Progenitor cell of endocrine pancreas (in vitro differentiated cells): ENCODE measurements at places on chromosomes 5 and 9. TPM values are rescaled to one million over a fixed set of nuclear protein-coding genes. Genes with fewer than 3 reads are reported as not detected.

Gene BAAT
- 0.36 TPM in 1 of 2 replicates, not detected in the other for total RNA-seq

GRCh38 chr5:61289241-61289640, 42.8 kb upstream of the ZSWIM6 start:
- H3K36me3 ChIP-seq, result no peaks in the 10 kb centered on the region
- no peak overlapping the region for H3K4me3 ChIP-seq
- H3K27ac ChIP-seq, result no peak overlapping the region
- peaks cover 29% of the 10 kb centered on the region for H3K4me1 ChIP-seq

DNA sequence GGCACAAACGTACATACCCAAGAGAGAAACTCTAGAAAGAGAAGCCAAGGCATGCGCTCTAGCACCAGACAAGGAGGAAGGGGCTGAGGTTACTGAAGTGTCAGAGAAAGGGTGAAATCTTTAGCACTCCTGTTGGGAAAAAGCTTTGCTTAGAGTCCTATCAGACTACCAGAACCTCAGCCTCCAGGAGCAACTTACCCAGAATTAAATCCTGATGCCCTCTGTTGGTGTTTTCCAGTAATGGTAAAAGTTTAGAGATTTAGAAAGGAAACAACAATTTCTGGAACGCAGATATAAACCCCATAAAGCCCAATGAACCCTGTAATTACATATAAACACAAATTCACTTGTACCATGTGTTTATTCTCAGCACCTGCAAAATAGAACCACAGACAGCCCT, 33.2 kb upstream of the ASTN2 start:
- no peak overlapping the region for H3K4me3 ChIP-seq
- peaks cover 34% of the 10 kb centered on the region for H3K27me3 ChIP-seq
- no peaks in the 10 kb centered on the region for H3K36me3 ChIP-seq
- no peaks in the 10 kb centered on the region for H3K4me1 ChIP-seq

GRCh38 chr5:83709973-83710372, 10.7 kb downstream of the HAPLN1 start:
- H3K27ac ChIP-seq, result no peak overlapping the region
- no peaks in the 10 kb centered on the region for H3K4me1 ChIP-seq
- no peaks in the 10 kb centered on the region for H3K36me3 ChIP-seq

GRCh38 chr5:150318613-150319483, 16.1 kb upstream of the ARSI start:
- DNase-seq, result no peak
- no peak overlapping the region for H3K27ac ChIP-seq
- H3K4me1 ChIP-seq, result peaks cover 4% of the 10 kb centered on the region
- H3K27me3 ChIP-seq, result peaks cover 8% of the 10 kb centered on the region
- no peaks in the 10 kb centered on the region for H3K36me3 ChIP-seq

GRCh38 chr9:134353539-134353938, 27.3 kb downstream of the RXRA start:
- H3K27me3 ChIP-seq, result no peaks in the 10 kb centered on the region
- no peaks in the 10 kb centered on the region for H3K36me3 ChIP-seq
- H3K4me3 ChIP-seq, result no peak overlapping the region
- peaks cover 34% of the 10 kb centered on the region for H3K4me1 ChIP-seq

GRCh38 chr9:121822093-121823085, 171.0 kb downstream of the DAB2IP start:
- H3K4me1 ChIP-seq, result peaks cover 6% of the 10 kb centered on the region
- no peak overlapping the region for H3K27ac ChIP-seq
- H3K27me3 ChIP-seq, result peaks cover 23% of the 10 kb centered on the region
- no peaks in the 10 kb centered on the region for H3K36me3 ChIP-seq
- no peak for DNase-seq
- no peak overlapping the region for H3K4me3 ChIP-seq

- H3K27ac ChIP-seq, result peak overlapping the region; percentile 93
- peak; percentile 47 for DNase-seq
- peaks cover 26% of the 10 kb centered on the region for H3K36me3 ChIP-seq
- H3K27me3 ChIP-seq, result no peaks in the 10 kb centered on the region
- H3K4me3 ChIP-seq, result peak overlapping the region; percentile 58
- peaks cover 53% of the 10 kb centered on the region for H3K4me1 ChIP-seq
These were observed 94.6 kb downstream of the ZNF608 start for GRCh38 chr5:124651663-124652513.

- no peak overlapping the region for H3K4me3 ChIP-seq
- DNase-seq, result no peak
- no peak overlapping the region for H3K27ac ChIP-seq
These were observed 277.9 kb downstream of the GAS1 start for GRCh38 chr9:86669422-86669821.

GRCh38 chr5:148957591-148958202, 105.2 kb downstream of the SH3TC2 start:
- no peak overlapping the region for H3K4me3 ChIP-seq
- no peaks in the 10 kb centered on the region for H3K4me1 ChIP-seq
- peak; percentile 32 for DNase-seq

Gene RXRA
- total RNA-seq, result 58.4 and 64.8 TPM in 2 replicates
